HT-29 (cell line): ENCODE measurements at places on chromosomes 3 and 15. TPM values are rescaled to one million over a fixed set of nuclear protein-coding genes. Genes with fewer than 3 reads are reported as not detected.

DNA sequence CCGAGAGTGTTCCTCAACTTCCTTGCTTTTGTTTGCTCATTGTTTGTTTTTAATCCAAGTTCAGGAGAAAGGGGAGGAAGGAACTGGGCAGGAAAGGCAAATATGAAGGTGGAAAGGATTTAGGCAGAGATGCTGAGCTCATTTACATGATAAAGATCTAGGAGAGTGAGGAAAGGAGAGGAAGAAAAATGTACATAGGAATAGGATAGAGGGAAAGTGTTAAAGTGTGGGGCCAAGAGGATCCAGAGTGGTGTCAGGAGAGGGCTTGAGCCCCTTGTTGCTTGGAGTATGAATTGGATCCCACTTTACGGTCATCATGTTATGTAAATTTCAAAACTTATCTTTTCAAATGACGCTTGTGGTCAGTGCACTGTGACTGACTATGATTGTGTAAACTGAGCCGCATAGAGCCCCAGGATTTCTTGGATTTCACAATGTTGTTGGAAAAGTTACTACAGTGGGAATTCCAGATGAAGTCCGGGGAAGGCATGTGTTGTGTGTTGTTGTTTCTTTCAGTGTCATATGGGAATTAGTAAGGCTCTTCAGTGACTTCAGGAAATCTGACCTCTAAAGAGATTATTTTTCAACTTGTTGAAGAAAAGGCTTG is 15.0 kb upstream of the PLD1 start:
- no peak for DNase-seq

- no peak for DNase-seq
These were observed 50.3 kb downstream of the EXD1 start for GRCh38 chr15:41180206-41180789.

- no peak for DNase-seq
These were observed 9.8 kb upstream of the FNDC3B start for GRCh38 chr3:172029425-172030098.

GRCh38 chr3:38374221-38374620 is 27.6 kb downstream of the XYLB start:
- no peak for DNase-seq

- DNase-seq: no peak
These were observed 547 bp downstream of the WNT7A start for GRCh38 chr3:13879102-13879945.

DNA sequence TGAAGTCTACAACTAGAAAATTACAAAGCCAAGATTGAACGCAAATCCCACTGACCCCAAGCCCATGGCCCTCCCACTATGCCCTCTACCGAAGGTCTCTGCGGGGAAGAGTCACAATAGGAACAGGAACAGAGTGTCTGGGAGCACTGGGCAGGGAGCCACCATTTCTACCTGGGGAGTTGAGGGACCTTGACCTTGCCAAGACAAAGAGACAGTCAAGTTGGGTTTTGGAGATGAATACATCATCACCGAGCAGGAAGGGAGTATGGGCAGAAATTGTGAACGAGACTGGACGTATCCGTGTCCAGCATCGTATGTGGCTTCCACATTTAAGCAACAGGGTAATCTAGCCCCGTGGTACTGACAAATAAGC is 30.8 kb upstream of the BFSP2 start:
- DNase-seq: no peak

Gene KBTBD13
- total RNA-seq: not detected in 2 replicates
